H4 (cell line): ENCODE measurements at places on chromosomes 5 and 9.

DNA sequence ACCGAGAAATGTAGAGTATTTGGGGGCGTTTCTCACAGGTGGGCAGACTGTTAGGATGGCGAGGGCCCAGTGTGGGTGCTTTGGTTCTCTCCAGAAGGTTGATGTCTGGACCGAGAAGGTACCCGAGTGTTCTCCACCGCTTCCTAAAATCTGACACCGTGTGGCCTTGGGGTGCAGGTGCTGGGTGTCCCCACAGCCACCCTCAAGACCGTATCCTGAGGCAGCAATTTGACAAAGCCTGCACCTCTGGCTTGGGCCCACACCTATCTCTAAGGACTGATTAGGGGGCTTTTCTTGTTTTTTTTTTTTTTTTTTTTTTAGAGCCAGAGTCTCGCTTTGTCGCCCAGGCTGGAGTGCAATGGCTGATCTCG, 1.3 kb downstream of the PPP1R26 start:
- no peak for DNase-seq

GRCh38 chr5:170896779-170897178, 35.0 kb downstream of the RANBP17 start:
- DNase-seq = no peak

- no peak for DNase-seq
These were observed 432.5 kb upstream of the MEF2C start for GRCh38 chr5:89315286-89316100.

DNA sequence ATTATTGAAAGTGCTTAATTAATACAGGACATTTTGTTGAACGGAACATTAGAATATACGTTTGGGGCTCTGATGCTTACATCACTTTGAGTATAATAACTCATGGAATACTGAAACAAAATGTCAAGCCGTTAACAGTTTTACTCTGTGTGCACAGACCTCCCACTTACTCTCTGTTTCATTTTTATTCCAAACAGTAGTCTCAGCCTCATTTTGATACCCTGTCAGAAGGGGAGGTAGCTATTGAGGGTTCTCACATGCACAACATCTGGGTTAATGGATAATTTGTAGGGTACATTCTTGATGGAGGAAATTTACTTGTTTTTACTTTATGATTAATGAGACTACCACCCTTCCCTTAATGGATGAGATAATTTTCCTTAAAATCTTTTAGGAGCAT, 59.0 kb downstream of the SCAMP1 start:
- no peak for DNase-seq

DNA sequence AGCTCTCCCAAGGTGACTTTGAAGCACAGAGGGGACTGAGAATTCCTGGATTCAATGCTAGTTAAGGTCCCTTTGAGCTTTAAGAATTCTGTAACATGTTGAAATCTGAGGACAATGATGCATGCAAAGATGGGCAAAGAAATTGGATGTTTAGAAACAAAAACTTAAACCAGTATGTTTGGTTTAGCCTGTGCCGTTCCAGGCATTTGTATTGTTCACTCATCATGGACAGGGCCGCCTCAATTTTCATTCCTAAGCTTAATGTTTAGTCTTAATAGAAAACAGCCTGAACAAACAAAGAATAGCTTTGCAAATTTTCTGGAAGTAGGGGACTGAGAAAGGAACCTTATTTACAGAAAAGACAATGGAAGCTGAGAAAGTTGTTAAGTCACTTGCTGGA, 267.8 kb downstream of the ARHGEF28 start:
- no peak for DNase-seq

DNA sequence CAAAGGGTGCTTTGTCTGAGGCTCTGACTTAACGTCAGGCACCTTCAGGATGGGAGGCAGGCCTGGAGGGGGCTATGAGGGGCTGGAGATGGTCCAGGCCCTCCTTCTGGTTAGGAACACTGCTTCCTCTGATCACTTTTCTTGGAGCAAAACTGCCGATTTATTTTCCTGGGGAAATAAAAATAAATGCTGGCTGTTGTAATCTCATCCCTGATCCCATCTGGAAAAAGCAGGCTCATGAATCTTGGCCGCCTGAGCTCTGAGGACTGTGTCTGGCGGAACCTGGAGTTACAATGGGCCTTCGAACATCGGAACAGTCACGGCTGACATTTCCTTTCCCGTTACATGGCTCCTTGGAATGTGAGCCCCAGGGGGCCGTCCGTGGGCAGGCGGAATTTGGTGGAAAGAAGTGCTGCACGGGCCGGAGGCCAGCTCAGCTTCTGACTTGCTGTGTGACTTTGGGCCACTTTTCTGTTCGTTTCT, 157.8 kb downstream of the RGS3 start:
- peak; percentile 72 for DNase-seq

DNA sequence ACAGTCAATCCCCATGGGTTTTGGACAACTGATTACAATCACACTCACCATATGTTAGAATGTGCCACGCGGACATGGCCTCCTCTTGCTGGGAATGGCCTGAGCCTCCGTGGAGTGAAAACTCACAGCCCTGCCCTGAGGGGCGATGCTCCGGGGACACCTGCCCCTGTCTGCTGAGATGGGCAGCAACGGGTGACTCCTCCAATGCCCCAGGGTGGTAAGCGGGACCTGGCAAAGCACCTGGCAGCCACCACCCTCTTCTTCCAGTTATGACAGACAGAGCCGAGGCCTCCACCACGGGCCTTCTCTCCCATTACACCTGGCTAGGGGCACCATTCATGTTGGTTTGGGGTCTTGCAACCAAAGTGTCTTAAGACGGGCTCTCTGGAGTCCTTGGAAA, 94.9 kb upstream of the COL5A1 start:
- DNase-seq = no peak

GRCh38 chr5:173618927-173619519, 2.6 kb upstream of the BOD1 start:
- peak; percentile 37 for DNase-seq

- no peak for DNase-seq
These were observed 21.7 kb downstream of the FAT2 start for GRCh38 chr5:151569132-151570046.

GRCh38 chr5:180373870-180374269, 20.7 kb upstream of the GFPT2 start:
- DNase-seq = no peak

GRCh38 chr5:179129607-179130071, 69.5 kb downstream of the ZNF354C start:
- no peak for DNase-seq
